Activated T-helper 17 cell treated with anti-CD3 and anti-CD28 coated beads, Interleukin-2, amount 50 U/mL, for 72 hours (primary cell): ENCODE measurements at places on chromosomes 16 and 17. TPM values are rescaled to one million over a fixed set of nuclear protein-coding genes. Genes with fewer than 3 reads are reported as not detected.

IST1 gene
- 217 TPM for total RNA-seq

SLC13A2 gene
- not detected for total RNA-seq

PDP2 gene
- 33.5 TPM for total RNA-seq

CUEDC1 gene
- total RNA-seq: 0.56 TPM

SOX8 gene
- 3.8 TPM for total RNA-seq

KIFC3 gene
- 0.82 TPM for total RNA-seq

- peak; percentile 19 for ATAC-seq
Observed at GRCh38 chr16:29899516-29900101, at the start of gene SEZ6L2. TSS of gene SEZ6L2 (minus strand) at chr16:29899550. CDS start at chr16:29899019, 531 bp downstream.

GRCh38 chr16:56470232-56470631, 18.9 kb downstream of the OGFOD1 start:
- ATAC-seq: no peak

- no peak for ATAC-seq
Observed at GRCh38 chr16:80298676-80299075, 242.1 kb upstream of the DYNLRB2 start.

- no peak for ATAC-seq
Observed at GRCh38 chr17:69820876-69821473, 254.1 kb upstream of the KCNJ16 start.

GRCh38 chr17:12512694-12513355, 152.9 kb upstream of the MYOCD start:
- ATAC-seq: no peak

GRCh38 chr17:70321352-70321751, 152.0 kb downstream of the KCNJ2 start:
- no peak for ATAC-seq

DNA sequence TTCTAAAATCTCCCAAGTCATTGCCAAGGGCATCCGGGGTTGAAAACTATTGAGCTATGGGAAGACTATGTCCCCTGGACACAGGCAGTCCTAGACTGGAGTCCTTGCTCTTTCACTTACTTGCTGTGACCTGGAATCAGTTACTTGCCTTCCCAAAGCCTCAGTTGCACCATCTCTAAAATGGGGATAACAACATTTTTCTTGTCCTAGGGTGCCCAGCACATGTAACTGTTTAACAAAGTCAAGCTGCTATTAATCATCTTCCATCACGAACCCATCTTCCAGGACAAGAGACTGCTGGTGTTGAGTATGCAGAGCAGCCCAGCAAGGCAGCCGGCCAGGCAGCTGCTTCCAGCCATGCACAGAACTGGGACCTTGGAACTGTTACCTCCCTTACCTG, 9.9 kb upstream of the CACNG4 start:
- ATAC-seq: no peak

DNA sequence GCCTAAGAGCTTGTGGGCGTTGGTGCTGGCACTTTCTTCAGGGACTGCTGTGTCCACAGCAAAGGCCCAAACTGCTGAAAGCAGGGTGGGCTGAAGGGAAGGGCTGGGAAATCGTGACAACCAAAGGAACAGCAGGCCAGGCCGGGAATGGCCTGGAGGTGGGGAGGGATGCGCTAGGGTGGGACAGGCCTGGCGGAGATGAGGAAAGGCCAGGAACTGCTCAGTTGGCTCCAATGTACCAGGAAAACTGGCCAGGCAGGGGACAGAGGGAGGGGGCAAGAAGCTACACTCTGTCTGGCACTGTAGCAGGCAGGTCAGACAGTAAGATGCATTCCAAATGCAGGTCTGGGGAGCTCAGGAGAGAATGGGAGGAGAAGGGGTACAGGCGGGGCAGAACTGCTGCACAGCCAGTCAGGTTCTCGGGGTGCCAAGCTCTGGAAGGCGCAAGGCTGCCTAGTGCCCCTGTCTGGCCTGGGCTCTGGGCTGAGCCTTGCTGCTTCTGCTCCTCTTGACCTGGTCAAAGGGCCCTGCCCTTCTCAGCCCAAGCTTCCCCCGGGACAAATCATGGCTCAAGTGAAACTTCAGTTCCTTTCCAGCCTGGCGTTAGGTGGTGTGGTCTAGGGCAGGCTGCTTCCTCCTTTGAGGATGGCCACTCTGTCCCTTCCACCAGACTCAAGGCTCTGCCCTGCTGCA, 7.3 kb downstream of the PNMT start:
- no peak for ATAC-seq

DNA sequence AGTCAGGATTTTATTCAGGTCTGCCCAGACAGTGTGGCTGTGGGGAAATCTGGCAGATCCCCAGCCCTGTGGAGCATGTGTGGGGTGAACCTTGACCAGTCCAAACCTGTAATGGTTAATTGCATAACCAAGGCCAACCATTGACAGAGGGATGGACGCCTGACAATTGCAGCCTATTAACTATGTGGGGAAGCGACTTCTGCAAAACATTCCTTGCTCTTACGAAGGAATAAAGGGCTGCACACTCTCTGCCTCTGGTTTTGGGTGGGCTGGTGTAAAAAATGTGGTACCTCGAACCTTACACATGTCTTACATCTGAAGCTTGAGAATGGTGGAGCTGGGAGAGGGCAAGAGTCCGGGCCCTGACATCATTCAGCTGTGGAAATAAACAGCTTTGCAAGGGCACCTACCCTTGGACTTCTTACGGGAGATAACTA, 35.8 kb downstream of the MAF start:
- no peak for ATAC-seq

DNA sequence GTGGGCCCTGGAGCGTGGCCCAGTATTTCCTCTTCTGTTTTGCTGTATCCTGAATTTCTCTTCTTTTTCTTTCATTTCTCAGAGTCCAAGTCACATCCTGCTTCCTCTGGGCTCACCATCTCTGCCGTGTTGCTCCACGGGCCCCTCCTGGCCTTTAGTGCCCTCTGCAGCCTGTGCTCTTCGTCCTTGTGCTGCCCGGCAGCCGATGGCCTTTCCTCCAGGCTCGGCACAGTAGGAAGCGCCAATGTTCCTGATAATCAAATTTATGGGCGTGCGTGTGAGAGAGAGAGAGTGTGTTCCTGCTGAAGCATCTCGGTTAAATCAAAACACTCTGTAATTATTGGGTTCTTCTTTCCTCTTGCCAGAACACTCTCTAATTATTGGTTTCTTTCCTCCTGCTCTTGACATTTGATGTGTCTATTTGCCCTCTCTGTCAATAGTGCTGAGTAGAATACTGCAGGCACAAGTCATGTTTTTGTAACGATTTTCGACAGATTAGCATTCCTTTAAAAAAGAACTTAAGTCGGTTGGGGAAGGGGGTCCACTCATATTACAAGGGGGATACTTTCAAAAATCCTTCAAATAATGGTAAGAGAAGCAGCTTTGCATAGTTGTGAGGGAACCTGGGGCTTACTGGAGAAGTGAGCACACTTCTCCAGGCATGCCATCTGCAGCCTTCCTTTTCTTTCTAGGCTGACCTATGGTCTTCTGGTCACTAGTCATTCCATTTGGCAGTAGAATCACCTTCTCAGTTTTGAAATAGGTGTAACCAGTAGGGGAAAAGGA, 126.6 kb downstream of the RPTOR start:
- ATAC-seq: no peak

DNA sequence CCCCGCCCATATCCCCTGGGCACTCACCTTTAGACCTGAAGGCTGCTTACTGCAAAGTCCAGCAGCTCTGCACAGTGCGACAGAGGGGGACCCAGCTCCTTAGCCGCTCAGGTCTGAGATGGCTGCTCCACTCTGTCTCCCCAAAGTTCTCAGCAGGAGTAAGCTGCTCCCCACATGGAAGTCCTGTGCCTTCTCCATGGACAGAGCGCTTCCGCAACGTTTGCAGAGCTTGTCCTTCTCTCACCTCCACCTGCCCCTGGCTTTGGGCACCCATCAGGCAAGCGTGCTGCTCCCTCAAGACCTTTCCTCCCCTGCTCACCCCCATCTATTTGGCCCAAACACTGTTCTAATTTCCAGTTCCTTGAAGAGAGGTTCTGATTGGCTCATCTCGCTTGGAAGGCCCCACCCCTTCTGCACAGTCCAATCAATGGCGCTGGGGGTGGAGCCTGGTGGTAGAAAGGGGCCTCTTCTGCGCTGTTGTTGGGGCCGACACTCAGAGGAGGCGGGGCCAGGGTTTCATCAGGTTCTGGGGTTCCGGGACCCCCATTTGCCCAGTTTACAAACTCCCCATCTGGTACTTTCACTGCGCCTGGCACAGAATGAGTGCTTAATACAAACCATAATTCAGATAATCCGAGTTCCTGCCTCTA, 137.2 kb downstream of the CYLD start:
- no peak for ATAC-seq

DNA sequence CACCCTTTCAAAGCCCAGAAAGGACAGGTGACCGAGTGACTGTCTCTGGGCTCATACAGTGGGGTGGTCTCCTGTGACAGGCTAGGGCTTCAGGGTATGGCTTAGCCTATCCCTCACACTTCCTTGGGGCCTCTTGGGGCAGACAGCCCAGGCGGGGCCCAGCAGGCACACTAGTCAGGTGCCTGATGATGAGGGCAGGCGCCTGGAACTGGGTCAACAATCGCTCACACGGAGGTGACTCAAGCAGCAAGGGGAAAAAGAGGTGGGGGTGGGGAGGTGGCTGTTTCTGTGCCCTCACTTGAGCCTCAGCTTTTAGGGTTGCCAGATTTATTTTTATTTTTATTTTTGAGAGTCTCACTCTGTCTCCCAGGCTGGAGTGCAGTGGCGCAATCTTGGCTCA, 6.4 kb upstream of the GRN start:
- ATAC-seq: peak; percentile 98

- no peak for ATAC-seq
Observed at GRCh38 chr16:5541356-5541755, 443.8 kb upstream of the EEF2KMT start.

- peak; percentile 46 for ATAC-seq
Observed at GRCh38 chr16:70331588-70332358, 14.9 kb upstream of the DDX19A start.

DNA sequence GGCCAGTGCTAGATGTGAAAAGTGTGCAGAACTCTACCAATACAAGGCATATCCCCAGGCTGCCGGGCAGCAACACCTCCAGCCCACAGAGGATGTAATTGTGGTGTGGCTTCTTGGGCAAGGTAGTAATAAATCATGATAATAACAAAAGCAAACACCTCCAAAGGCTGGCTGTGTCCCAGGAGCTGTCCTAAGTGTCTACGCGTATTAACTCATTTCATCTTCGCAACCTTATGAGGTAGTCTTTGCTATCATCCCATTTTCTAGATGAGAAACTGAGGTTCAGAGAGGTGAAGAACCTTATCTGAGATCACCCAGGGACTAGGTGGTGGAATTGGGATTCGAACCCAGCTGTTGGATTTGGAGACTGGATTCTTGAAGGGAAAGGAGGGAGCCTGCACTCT, 5.3 kb downstream of the PDK2 start:
- no peak for ATAC-seq

- no peak for ATAC-seq
Observed at GRCh38 chr17:214881-215331, 33.5 kb upstream of the DOC2B start.

DNA sequence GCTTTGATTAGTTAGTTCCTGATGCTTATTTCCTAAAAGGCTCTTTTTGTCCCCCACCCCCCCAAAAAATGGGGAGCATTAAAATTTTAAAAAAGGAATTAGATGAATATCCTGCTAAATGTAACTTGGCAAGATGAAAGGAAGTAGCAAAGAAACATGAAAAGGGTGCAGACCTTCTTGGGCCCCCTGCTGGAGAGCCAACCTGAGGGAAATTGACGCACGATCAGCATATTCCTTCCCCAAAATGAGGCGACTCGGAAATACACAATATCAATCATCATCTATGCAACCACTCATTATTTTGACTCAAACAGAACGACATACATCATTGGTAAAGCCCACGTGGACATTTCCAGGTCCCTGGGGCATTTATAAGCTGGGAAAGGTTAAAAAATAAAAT, 59.7 kb downstream of the GRIN2A start:
- ATAC-seq: no peak

DNA sequence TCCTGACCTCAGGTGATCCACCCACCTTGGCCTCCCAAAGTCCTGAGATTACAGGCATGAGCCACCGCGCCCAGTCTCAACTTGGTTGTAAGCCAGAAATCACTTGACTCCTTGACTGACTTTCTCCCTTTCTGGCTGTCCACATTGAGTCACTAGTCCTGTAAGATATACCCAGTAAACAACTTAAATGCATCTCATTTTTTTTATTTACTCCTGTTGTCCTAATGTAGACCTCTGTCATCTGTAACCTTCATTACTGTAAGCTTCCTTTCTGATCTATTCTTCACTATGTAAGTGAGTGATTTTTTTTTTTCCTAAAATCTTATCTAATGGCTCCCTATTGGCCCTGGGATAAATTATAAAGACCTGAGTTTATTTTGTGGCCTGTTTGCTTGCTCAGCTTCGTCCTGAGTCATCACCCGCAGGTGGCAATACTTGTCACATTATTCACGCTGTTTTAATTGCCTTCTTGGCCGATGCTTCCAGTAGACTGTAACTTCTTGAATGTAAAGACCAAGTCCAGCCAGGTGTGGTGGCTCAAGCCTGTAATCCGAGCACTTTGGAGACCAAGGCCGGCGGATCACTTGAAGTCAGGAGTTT, 41.0 kb downstream of the PAFAH1B1 start:
- peak; percentile 68 for ATAC-seq

DNA sequence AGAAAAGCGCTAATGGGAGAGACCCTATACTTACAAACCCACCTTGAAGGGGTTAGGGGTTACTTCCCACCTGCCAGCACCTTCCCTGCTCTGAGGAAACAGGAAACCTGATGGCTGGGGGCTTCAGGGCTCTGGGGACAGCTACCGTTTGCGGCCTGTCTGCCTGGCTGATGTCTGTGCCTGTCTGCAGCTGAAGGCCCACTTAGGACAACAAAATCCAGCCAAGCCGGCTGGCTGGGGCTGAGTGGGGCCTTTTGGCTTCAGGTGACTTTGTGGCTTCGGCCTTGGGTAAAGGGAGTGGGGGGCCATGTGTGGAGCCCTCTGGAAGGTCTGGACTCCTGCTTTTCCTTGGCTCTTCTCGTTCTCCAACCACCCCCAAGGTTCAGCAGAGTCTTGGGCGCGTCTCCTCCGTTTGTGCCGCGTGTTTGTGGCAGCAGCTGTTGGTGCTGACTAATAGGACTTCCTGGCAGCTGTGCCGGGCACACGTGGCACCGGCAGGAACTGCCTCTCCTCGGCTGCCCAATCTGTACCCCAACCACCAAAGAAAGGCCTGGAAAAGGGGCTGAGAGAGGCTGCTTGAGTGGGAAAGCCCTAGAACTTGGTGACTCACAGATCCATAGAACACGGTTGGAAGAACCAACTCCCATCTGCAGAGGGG, 186.7 kb downstream of the MSI2 start:
- peak; percentile 42 for ATAC-seq

DNA sequence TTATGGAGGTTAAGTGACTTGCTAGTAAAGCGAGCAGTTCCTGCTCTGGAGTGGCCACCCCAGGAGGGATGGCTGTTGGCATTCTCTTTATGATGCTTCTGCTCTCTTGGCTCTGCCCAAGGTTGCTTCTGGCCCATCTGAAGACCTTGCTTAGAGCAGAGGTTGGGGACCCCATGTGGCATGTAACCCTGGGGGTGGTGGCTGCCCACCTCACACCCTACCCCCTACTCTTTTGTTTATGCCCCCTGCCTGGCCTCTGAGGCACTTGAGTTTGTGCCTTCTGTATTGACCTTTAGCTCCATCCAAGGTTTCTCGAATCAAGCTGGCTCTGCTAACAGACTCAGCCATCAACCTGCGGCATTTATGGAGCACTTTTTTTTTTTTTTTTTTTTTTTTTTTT, 214.6 kb downstream of the MSI2 start:
- no peak for ATAC-seq
